Activated T-helper 1 cell treated with anti-CD3 and anti-CD28 coated beads, Interleukin-2, amount 50 U/mL, for 16 hours (primary cell): ENCODE measurements at places on chromosomes 3 and 15.

DNA sequence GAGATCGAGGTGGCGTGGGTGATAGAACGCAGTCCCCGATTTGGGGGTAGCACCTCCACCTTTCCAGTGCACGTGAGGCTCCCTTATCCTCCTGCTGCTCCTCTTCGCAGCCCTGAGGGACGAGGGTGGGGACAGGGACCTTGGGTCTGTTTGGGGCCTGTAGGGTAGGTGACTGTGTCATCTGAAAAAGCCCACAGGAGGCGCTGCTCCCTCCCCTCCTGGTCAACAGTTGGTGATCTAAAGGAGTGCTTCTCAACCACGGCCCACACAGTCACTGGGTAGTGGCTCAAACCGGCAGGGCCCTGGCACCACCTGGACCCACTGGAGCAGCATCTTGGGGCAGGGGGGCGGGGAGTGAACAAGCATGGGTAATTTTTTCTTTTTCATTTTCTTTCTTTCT, 7.1 kb downstream of the LRRK1 start:
- DNase-seq = no peak

- no peak for DNase-seq
Observed at GRCh38 chr15:67158367-67158766, 93.0 kb downstream of the SMAD3 start.

DNA sequence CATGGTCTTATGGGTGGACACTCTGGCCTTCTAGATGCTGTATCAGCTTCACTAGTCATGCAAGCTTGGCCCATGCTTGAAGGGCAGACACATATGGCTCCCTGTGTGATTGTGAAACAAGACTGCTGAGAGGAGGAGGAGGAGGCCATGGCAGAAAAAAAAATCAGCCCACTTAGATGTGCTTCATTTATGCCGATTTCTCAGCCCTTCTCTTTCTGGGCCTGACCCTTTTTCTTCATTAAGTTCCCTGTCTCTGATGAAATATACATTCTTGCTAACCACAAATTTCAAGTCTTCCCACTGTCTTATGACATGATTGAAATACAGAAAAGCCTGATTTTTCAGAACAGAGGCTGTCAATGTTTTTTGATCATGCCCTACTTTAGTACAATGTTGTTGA, 213.0 kb upstream of the FEZF2 start:
- DNase-seq = no peak

- DNase-seq = no peak
Observed at GRCh38 chr15:45612790-45613415, 21.9 kb upstream of the SQOR start.

DNA sequence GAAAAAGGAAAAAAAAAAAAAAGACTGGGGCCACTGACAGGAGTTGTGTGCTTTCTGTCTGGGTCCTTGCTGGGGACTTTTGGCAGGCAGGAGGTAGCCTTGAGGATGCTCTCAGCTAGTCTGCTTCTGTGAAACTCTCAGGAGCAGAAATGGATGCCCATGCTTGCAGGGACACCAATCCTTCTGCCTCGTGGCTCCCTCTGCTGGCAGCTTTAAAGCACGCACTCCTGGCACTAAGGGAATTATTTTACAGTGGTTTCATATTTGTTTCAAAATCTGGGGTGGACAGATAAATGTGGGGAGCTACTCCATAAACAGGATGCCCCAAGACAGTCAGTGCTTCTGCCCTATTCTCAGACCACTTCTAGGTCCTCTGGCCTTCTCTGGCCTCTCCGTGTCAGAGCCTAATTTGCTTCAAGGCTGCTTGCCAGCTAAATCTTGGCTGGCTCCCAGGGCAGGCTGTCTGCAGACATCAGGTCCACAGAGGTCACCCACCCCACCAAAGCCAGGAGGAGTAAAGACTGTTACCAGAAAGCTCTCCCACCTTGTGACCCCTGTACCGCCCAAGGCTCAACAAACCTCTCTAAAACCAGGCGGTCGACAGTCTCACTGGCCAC, 17.1 kb downstream of the TRAIP start:
- DNase-seq = peak; percentile 78

DNA sequence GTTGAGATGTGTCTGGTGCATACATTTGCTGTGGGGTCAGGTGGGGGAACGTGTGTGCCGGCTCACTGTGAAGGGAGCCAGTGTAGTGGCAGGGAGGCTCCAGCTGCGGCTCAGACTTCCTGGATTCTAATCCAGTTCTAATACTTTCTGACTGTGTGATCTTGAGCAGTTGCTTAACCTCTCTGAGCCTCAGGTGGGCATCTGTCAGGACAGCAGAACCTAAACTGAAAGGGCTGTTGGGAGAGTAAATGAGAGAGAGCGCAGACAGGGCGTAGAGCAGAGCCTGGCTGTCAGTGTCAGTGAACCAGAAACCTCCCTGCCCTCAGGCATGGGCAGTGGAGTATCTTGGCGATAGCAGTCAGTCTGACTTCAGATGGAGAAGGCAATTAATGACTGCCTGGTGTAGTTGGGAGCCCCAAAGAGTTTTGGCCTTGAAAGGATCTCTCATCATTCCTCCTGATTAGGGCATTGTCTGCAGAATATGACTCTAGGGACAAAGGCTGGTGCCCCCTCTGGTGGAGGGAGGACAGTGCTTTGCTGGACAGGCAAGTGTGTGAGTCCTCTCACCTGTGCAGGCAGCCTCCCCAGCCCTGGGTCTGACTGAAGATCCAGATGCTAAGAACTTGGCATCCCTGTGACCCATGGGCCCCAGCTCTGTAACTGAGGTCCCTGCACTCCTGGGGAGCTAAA, 9.6 kb downstream of the KBTBD13 start:
- no peak for DNase-seq

GRCh38 chr3:16801698-16802097, 83.1 kb upstream of the PLCL2 start:
- DNase-seq = no peak

GRCh38 chr3:171748064-171748924, 62.0 kb downstream of the PLD1 start:
- no peak for DNase-seq

DNA sequence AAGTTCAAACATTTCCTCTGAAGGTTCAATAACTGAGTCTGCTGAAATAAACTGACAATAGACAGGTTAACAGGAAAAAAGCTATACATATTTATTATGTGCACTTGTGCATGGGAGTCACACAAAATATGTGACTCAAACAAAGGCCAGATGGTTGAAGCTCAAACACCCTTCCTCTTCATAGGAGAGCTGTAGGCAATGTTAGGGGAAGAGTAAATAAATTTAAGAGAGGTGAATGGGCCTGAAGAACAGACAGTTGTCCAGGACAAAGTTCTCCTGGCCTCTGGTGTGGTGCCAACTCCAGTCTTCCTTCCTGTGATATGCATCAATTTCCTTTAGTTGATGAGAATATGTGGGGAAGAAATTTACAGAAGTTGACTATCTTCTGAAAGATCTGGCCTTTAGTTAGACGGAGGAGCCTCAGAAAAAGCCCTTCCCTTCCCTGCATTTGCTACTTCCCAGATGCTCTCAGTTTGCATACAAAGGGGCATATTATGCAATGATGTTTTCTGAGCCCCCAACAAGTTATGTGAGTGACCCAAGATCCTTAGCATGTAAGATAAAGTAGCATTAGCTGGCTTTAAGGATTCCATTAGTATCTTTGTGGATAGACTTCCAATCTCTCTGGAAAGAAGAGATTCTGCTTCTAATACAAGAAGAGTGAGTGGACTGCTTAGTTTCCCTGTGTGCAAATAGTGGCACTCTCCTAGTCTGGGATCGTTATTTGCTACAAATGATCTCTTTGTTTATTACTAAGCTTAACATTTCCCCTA, 96.4 kb upstream of the IGSF10 start:
- no peak for DNase-seq

- DNase-seq = no peak
Observed at GRCh38 chr15:74780523-74781430, 1.1 kb upstream of the CSK start.

- DNase-seq = no peak
Observed at GRCh38 chr3:149134575-149134974, 5.1 kb downstream of the HPS3 start.
